SJSA1 (cell line): ENCODE measurements at places on chromosomes 7 and 10. TPM values are rescaled to one million over a fixed set of nuclear protein-coding genes. Genes with fewer than 3 reads are reported as not detected.

GRCh38 chr10:132004052-132004451, 22.3 kb upstream of the BNIP3 start:
- no peak for DNase-seq

- no peak for DNase-seq
Observed at GRCh38 chr10:119167041-119167440, 1.5 kb upstream of the SFXN4 start.

DNA sequence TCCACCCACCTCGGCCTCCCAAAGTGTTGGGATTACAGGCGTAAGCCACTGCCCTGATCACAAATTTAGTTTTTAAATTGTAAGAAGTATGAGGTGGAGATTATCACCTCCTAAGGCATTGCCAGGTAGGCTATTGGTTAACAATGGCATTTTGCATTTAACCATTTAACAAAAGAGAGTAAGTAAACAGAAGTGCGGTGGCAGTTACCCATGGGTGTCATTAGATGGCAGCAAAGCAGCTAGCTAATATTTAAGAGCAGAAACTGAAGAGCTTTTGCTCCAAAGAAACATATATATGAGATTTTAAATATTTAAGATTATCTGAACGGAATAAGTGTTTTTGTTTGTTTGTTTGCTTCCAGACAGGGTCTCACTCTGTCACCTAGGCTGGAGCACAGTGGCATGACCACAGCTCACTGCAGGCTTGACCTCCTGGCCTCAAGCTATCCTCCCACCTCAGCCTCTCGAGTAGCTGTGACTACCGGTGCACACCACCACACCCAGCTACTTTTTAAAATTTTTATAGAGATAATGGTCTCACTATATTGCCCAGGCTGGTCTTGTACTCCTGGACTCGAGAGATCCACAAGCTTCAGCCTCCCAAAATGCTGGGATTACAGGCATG, 325.5 kb upstream of the C7orf33 start:
- no peak for DNase-seq

The MMP21 gene
- not detected in 2 replicates for total RNA-seq
